ENCODE measurements at places on chromosomes 12 and 14.

DNA sequence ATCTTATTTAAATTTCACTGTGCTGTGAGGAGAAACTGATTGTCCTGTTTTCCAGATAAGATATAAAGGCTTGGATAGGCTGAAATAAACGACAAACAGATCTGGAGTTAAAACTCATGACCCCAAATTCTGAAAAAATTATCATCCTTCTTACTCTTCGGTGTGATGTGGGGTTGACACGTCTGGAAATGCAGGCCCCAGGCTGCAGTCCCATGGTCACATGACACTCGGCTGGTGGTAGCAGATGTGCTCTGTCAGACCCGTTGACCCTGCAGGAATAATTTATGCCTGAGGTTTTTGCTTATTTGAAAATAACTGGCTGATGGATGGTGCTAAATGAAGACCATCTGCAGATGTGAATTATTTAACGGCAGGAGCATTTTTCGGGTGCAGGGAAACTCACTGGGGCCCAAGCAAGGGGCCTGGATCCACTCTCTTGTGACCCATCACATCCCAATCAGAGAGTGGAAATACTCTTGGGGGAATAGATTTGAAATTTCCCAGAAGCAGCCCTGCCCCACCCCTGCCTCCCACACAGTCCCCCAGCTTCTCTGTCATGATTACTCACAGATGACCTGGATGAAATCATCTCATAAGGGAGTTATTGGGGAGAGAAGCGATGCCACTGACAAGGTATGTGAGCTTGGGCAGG lies 47.7 kb upstream of the CMKLR1 start:
- no peak for DNase-seq

GRCh38 chr12:84305144-84305543 lies 607.5 kb downstream of the SLC6A15 start:
- no peak for DNase-seq

- DNase-seq, result no peak
Observed at GRCh38 chr12:130070126-130070611, 92.1 kb upstream of the FZD10 start.

- DNase-seq, result no peak
Observed at GRCh38 chr12:127677537-127678131, 589.3 kb upstream of the TMEM132C start.
